ENCODE measurements at places on chromosomes 4 and X.

DNA sequence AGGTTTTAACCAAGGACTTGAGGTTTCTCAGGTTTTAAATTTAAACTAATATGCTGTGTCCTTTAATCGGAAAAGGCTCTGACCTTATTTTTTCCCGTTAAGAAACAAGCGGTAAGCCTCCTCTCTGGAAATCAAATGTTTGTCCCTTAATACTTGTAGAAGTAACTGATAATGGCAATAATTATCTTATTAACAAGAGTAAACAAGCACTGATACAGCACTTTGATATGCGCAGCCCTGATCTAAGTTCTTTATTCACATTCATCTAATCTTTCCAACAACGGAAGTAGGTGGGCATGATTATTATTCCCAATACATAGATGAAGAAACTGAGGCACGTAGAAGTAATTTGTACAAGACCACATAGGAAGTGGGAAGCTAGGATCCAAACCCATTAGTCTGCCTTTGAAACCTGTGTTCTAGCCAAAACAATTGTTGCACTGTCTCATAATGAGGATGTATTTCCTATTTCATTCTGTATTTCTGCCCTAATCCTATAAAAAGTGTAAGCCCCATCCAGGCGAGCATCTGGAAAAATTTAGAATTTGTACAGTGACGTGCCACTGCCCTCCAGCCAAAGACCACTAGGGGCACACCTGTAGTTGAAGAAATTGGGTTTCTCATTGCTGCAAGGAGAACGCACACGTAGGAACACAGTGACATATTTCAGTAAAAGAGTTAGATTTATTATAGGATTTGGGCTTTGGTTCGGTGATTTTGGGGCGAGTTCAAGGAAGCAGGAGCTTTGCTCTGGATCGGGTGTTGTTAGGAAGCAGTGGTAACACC, 606 bp downstream of the CXorf58 start:
- no peaks in the 10 kb centered on the region for H3K36me3 ChIP-seq
- peak overlapping the region; percentile 78 for H3K4me3 ChIP-seq
- H3K4me1 ChIP-seq, result peaks cover 19% of the 10 kb centered on the region
- peak; percentile 42 for DNase-seq
- peak overlapping the region; percentile 91 for H3K27ac ChIP-seq
- H3K27me3 ChIP-seq, result no peaks in the 10 kb centered on the region

DNA sequence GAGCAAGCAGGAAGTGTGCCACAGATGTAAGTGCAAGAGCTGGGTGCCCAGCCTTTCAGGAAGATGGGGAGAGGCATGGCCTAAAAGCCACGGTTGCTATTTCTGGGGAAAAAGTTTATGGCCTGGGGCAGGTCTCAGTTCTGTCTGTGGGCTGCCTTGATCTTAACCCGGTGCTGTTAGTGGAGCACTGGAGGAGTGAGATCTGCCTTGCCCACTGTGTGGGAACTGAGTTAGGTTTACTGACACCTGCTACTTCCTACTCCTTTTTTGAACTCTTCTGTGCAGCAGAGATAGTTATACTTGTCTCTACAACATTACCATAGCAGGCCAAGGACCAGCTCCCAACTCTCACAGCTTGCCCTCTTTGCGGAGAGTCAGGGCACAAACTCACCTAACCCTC, 76.5 kb downstream of the ITM2A start:
- no peak overlapping the region for H3K27ac ChIP-seq
- H3K4me1 ChIP-seq, result peaks cover 2% of the 10 kb centered on the region
- no peak for DNase-seq
- H3K27me3 ChIP-seq, result no peaks in the 10 kb centered on the region
- no peaks in the 10 kb centered on the region for H3K36me3 ChIP-seq

GRCh38 chrX:148380650-148381561, 119.5 kb upstream of the AFF2 start:
- peak overlapping the region; percentile 94 for H3K27ac ChIP-seq
- peaks cover 22% of the 10 kb centered on the region for H3K4me1 ChIP-seq
- H3K27me3 ChIP-seq, result no peaks in the 10 kb centered on the region
- DNase-seq, result peak; percentile 77

DNA sequence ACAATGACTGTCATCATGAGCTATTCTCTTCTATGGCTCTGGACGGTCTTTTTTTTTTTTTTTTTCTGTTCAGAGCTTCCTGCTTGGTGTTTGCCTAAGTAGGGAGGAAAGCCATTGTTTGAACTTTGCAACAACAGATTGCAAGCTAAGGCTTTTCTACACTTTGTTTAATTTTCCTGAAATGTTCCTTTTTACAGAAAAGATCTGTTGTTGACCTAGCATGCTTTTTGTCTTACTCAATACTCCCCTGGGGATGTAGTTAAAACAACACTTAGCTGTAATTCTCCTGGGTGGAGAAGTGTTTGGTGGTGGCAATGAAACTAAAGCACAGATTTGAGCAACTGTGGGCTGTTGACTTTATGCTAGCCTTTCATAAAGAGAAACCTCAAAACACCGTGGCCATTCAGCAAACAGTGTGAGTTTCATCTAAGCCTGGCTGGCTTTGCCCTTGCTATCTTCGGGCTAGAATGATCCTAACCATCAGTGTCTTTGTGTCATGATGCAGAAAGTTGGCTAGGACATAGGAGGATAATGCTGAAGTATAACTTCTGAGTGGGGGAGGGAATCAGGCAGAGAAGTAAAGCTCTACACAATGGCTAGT, 110.5 kb downstream of the ANXA3 start:
- no peak overlapping the region for H3K27ac ChIP-seq
- peaks cover 46% of the 10 kb centered on the region for H3K4me1 ChIP-seq
- H3K36me3 ChIP-seq, result no peaks in the 10 kb centered on the region
- peaks cover 3% of the 10 kb centered on the region for H3K27me3 ChIP-seq
- no peak for DNase-seq

DNA sequence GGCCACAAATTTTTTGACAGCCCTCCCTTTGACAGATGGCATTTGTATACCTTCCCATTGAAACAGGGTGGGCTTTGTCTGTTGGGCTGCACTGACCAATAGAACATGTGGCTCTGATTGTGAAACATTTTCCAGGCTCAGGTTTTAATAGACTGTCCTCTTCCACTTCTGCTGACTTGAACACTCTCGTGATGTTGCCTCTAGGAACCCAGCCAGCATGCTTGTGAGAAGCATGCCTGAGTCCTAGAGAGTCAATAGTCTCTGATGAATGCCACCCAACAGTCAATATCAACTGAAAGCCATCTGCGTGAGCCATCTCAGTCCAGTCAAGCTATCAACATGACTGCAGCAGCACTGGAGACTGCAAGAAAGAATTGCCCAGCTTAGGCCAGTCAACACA, 290.0 kb downstream of the SLC7A11 start:
- DNase-seq, result no peak
- H3K27me3 ChIP-seq, result no peaks in the 10 kb centered on the region
- no peak overlapping the region for H3K27ac ChIP-seq
- H3K4me3 ChIP-seq, result no peak overlapping the region
- no peaks in the 10 kb centered on the region for H3K36me3 ChIP-seq

DNA sequence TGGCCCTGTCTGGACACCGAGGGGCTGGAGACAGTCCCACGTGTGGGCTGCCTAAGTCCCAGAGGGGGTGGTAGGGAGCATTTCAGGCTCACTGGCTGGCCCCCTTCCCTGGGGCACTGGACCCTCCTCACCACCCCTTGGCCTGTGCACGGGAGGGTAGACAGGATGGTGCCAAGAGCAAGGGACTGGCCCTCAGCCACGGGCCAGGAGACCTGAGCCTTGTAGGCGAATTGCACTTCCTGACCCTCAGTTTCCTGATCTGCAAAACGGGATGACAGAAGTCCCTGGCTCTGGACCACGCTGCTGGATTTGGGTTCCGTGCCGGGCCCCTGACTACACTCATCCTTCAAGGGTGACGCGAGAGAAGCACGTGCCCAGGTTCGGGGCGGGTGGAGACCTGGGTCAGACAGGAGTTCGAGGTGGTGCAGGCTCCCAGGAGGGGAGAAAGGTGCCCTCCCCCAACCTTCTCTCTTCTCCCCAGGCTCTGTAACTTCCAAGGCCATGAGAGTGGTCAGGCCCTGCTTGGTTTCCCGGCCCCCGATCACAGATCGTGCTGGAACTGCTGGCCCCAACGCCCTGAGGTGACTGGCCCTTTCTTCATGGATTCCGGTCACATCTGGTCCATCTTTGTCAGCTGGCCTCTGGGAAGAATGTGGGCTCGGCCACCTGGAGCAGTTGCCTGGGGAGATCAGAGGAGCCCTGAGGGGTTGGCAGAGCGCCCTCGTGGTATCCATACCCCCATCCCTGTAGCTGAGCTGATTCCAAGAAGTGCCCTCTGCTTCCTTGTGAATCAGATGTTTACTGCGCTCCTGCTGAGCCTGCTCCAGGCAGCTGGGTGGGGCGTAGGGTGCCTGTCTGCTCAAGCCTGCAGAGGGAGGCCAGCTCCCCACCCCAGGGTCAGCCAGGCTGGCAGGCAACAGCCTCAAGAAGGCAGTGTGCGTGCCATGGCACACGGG, 3.3 kb downstream of the SH3BP2 start:
- H3K27me3 ChIP-seq, result no peaks in the 10 kb centered on the region
- DNase-seq, result no peak
- H3K4me3 ChIP-seq, result no peak overlapping the region
- H3K4me1 ChIP-seq, result peaks cover 57% of the 10 kb centered on the region
- peaks cover 2% of the 10 kb centered on the region for H3K36me3 ChIP-seq
- H3K27ac ChIP-seq, result no peak overlapping the region

GRCh38 chrX:19728915-19729314, 158.5 kb downstream of the SH3KBP1 start:
- no peak overlapping the region for H3K4me3 ChIP-seq
- H3K27ac ChIP-seq, result peak overlapping the region; percentile 34
- H3K4me1 ChIP-seq, result peaks cover 65% of the 10 kb centered on the region
- peaks cover 8% of the 10 kb centered on the region for H3K36me3 ChIP-seq
- DNase-seq, result peak; percentile 12

DNA sequence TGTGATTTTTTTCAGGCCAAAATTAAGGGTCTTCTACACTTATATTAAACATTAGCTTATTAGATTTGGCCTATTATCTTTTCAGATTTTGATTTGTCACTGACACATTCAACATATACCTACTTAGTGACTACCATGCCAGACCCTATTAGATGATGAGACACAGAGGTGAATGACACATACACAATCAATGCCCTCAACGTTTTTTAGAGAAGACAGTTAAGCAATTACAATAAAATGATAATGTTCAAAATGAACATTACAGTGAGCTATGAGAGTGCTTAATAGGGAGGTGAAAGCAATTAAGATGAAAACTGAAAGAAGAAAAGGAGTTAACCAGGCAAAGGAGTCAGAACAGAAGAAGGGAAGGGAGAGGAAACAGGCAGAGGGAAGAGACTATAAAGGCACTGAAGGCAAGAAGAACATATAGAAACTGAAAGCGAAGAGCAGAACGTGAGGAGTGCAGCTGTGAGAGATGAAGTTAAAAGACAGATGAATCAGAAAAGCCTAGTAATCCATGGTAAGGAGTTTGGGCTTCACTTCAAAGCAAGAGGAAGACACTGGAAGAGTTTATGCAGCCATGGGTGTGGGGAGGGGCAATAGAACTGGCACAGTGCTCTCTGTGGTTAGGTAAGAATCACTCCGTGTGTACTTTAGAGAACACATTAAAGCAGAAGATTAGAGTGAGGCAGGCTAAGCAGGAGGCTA, 119.0 kb downstream of the REELD1 start:
- H3K27ac ChIP-seq, result no peak overlapping the region
- no peaks in the 10 kb centered on the region for H3K27me3 ChIP-seq
- no peaks in the 10 kb centered on the region for H3K36me3 ChIP-seq

GRCh38 chr4:80229128-80229527, 31.8 kb downstream of the PRDM8 start:
- peaks cover 8% of the 10 kb centered on the region for H3K27me3 ChIP-seq
- no peak for DNase-seq
- H3K4me3 ChIP-seq, result no peak overlapping the region
- no peaks in the 10 kb centered on the region for H3K36me3 ChIP-seq
- H3K27ac ChIP-seq, result no peak overlapping the region
- no peaks in the 10 kb centered on the region for H3K4me1 ChIP-seq

DNA sequence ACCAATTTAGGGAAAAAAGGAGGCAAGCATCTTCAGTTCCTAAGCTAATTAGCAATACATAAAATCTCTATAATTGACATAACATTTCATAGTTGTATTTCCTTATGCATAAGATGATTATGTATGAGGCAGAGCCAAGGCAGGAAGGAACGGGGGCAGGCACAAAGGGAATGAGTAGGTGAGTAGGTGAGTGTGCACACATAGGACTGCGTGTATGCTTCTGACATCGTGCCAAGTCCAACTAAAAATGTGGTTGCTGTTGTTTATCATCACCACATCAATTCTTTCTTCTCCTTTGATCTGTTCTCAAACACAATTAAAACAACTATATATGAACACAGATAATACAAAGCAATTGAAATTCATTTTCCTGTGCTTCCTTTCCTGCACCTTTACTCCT, 131.2 kb downstream of the UNC5C start:
- no peaks in the 10 kb centered on the region for H3K36me3 ChIP-seq
- H3K4me3 ChIP-seq, result no peak overlapping the region
- no peak for DNase-seq
- no peaks in the 10 kb centered on the region for H3K4me1 ChIP-seq
- H3K27me3 ChIP-seq, result peaks cover 1% of the 10 kb centered on the region

All from activated CD8-positive, alpha-beta T cell treated with anti-CD3 and anti-CD28 coated beads for 36 hours (primary cell).